ENCODE measurements at places on chromosomes 5 and 9.

GRCh38 chr5:2205185-2205585 is 322.5 kb upstream of the IRX4 start:
- no peak for DNase-seq

DNA sequence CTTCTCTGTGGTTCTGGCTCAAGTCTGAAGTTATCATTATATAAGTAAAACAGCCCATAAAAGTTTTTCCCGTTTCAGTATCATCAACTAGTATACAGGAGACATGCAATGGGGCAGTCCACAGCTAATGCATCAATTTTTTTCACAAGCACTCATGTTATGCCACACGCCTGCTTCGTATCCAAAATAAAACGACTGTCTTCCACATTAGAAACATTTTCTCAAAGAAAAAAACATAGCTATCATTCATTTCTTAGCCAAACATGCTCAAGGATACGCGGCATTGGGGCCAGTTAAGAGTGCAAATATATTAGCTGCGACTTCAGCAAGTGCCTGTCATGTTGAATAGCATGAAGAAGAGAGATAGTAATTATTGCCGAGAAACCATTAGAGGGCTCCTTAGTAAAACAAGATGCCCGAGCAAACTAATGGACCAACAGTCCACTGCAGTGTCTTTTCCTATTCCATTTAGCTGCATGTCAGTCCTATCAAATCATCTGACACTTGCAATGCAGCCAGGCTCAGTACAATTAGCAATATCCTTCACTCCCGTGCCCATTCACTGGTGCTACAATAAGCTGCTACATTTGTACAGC is 68.5 kb downstream of the BNC2 start:
- DNase-seq, result no peak

DNA sequence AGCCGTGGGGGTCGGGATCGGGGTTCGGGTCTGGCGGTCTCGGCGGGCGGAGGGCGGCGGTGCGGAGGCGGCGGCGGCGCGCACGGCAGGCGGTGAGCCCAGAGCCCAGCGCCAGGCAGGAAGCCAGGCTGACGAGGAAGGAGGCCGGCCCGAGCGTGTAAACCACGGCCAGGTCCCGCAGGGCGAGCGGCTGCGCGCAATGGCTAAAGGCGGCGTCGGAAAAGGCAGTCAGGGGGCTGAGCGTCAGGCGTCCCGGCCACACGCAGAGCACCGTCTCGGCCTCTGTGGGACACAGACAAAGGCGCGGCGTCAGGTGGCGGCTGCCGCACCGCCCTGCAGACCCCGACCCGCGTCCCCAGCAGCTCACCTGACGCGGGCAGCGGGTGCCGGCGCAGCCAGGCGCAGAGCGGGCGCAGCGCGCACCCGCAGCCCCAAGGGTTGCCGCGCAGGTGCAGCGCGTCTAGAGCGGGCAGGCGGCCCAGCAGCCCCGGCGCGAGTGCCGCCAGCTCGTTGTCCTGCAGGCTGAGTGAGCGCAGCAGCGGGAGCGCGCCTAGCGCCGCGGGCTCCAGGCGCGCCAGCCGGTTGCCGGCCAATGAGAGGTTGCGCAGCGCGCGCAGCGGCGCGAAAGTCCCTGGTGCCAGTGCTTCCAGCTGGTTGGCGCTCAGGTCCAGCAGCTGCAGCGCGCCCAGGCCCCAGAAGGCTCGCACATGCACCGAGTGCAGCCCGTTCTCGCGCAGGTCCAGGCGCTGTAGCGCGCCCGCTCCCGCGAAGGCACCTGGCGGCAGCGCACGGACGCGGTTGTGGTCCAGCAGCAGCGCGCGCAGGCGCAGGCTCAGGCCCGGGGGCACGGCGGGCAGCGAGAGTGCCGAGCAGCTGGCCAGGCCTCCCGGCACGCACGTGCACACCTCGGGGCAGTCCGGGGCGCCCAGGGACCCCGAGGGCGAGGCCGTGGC is 671 bp downstream of the LRRC26 start:
- no peak for DNase-seq

DNA sequence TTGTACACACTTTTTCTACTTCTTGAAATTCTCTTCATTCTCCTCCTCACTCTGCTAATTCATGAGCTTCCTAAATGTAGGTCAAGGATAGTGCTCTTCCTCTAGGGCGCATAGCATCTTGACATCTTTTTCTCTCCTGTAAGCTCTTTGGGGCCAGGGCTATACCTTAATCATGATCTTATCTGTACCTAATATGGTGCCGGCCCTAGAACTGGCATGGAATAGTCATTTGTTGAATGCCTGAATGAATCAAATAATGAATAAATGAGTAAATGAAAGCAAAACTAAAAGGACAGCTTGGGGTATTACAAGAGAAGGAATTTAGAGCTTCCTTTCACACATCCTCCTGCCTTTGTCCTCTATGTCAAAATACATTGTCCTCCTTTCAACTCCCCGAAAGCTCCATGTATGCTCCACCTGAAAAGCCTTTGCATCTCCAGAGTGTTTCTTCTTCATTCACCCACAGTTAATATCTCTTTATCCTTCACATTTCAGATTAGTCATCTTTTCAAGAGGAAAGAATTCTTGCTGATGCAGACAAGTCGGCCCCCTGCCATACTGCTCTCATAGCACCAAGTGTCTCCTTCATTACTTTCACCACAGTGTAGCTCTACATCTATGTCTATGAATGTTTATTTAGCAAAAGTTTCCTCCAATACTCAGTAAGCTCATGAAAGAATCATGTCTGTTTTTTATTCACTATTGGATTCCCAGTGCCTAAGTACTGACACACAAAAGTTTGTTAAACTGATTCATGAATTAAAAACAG is 16.4 kb upstream of the PPP2R2B start:
- DNase-seq, result no peak

- no peak for DNase-seq
Observed at GRCh38 chr5:129569295-129569694, 109.2 kb downstream of the ADAMTS19 start.

DNA sequence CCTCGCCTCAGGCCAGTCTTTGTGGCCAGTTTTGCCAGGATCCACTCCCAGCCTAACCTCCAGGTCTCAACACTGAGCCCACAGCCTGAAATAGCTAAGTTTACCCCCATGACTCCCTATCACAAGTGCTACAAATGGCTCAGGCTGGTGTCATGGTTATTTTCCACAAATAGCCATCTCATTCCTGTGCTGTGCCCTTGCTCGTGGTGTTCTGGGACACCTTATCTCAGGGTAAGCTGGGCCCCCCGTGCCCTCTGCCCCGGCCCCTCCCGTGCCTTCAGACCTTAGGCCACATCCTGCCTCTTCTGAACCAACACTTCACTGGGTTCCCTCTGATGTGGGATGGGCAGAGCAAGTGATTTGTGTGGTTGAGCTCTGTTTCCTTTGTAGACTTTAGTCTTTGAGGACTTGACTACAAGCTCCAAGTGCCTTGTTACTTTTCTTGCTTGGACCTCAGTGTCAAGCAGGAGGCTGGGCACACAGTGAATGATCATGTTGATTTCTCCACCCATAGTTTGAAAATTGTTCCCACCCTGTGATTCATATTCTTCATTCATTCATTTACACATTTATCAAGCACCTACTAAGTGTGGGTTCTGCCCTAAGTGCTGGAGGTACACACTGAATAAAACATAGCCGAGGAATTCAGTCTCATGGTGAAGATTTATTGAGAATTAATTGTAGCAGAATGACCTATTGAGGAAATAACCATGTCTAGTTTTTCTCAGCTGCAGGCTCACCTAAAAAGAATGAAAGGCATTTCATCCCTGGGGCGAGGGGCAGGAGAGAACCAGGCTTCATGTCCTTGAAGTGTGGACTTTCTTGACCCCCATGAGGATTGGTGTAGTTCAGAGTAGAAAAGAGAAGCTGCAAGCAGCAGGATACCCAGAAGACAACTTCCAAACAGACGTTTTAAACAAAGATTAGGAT is 84.5 kb upstream of the CTNNA1 start:
- no peak for DNase-seq

DNA sequence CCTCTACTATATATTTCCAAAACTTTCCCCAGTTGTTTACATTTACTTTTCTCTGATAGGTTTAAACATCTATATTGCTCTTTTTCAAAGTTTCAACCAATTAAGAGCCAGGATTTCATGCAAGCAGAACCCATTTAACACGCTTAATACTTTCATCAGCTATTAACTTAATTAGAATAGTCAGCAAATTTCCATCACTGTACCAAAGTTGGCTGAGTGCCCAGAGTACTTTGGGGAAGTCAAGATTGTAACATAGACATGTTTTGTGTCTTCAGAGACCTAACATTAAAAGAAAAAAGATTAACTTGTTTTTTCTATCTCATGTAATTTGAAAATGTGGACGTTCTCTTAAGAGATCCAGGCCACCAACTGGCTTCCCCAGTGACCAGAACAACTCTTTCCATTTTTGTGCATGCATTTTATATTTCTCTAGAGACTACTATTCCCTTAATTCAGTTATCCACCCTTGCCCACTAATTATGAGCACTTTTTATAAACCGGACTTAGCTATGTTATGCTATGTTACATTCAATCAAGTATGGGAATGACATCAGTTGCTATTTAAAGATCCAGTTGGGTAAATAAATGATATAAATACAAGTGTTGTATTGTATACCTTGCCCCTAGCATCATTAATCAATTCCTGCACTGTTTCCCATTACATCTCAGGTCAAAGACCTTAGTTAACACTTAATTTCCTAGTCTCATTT is 478.1 kb upstream of the NMUR2 start:
- DNase-seq, result no peak

DNA sequence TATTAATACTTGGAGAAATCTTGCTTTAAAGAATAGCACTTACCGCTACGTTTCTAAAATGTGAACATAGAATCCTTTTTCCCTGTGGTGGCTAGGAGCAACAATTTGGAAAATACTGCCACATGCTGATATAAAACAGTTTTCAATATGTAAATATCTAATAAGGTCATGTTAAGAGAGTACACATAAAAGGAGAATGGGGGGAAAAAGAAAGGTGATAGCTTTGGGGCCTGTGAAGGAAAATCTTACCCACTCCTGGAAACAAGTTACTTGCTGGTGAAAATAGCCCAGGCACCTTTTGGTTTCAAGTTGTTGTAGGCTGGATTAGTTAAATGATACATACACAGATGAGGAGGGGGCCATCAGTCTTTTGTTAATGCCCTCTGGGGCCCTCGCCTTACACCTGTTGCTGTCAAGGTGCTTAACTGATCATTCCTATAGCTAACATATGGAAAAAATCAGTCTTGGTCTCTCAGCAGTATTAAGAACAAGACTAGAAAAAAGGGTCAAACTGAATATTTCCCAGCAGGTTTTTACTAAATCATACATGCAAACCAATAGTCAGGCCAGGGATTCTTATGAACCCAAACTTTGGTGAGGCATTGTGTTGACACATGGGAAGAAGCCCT is 24.1 kb downstream of the FYB1 start:
- no peak for DNase-seq

- DNase-seq, result no peak
Observed at GRCh38 chr5:107451028-107451427, 219.7 kb downstream of the EFNA5 start.

DNA sequence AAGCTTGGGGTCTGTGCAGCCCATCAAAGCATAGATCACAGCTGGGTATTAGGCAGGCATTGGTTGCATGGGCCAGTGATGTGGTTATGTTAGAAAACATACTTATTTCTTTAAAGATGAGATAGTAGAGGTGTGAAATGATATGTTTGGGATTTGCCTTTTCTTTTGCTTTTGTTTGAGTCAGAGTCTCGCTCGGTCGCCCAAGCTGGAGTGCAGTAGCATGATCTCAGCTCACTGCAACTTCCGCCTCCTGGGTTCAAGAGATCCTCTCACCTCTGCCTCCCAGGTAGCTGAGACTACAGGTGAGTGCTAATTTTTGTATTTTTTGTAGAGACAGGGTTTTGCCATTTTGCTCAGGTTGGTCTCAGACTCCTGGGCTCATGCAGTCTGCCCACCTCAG is 84.8 kb downstream of the PDE6A start:
- no peak for DNase-seq

DNA sequence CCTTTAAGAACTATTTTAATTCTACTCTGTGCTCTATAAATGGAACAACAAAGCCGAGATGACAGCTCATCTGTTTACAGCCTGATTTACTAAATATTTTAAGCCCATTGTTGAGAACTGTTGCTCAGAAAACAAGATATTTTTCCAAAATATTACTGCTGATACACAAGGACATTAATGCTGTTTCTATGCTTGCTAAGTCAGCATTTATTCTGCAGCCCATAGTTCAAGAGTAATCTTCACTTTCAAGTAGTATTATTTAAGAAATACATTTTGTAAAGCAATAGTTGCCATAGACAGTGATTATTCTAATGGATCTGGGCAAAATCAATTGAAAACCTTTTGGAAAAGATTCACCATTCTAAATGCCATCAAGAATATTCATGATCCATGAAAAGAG is 208.3 kb downstream of the CDH12 start:
- DNase-seq, result no peak

GRCh38 chr5:136021016-136021405 is 7.8 kb upstream of the TGFBI start:
- DNase-seq, result no peak

GRCh38 chr9:99066571-99066970 is 38.3 kb upstream of the TGFBR1 start:
- no peak for DNase-seq

- no peak for DNase-seq
Observed at GRCh38 chr9:88828492-88828974, 162.7 kb upstream of the S1PR3 start.

DNA sequence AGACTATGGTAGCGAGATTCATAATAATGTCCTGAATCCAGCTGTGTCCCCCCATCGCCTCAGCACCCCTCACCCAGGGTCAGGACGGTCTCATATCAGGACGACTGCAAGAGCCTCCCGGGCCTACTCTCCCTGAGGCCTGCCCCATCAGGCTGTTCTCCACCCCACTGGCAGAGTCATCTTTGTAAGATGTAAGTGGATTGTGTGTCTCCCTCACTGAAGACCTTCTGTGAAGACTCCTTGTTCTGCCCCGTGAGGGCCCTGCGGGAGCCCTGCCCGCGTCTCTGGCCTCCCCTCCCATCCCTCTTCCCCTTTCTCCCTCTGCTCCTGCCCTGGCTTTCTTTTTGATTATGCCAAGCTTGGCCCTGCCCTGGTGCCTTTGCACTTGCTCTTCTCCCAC is 43.9 kb upstream of the SAP30L start:
- DNase-seq, result no peak

DNA sequence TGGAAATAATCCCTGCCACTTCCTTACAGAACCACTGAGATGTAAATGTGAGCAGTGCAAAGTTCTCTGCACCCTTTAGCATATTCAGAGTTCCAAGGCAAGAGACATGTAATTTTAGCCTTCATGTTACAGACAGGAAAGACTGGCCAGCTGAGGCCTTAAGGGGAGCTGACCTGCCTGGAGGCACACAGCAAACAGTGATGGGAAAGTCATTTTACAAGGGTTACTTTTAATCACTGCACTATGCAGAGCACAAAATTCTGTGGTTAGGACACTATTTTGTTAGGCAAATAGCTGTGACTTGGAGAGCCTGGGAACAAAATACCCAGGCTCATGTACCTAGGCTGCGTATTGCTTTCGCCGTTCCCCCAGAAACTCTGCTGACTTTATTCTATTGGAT is 30.2 kb upstream of the TNIP1 start:
- DNase-seq, result no peak

Measured in inflammatory macrophage (primary cell).